ENCODE measurements at places on chromosomes 7 and 10.

DNA sequence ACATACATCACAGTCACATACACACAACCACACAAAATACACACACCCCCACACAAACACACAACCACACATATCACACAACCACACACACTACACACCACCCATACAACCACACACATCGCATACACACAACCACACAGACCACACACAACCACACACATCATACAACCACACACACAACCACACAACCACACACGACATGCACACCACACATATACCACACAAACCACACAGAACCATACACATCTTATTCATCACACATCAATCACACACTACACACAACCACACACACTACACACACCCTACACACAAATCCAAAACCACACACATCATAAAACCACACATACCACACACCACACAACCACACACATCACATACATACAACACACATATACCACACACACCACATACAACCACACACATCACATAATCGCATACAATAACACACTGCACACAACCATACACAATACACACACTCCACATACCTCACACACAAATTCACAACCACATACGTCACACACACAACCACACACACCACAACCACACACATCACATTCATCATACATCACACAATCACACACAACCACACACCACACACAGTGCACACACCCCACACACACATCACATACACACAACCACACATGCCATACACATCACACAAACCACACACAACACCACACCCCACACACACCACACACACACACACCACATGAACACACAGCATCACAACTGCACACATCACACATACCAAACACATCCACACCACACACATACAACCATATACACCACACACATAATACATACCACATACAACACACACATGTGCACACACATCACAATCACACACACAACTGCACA, 30.4 kb downstream of the GPRIN2 start:
- DNase-seq, result no peak

DNA sequence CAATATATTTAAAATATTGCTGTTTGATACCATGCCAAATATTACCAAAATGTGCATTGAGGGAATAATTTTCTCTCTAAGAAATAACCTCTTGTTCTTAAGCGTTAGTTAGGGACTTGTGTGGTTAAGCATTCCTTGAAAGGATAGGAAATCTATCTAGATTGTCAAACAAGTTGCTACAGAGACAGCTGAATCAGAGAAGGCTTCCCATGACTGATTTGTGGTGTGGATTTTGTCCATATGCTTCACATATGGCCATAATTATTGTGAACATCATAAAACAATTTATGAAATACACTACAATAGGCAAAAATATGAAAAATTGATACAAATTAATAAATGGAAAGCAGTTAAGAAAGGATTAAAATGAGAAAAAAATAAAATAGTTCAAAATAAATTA, 96.3 kb downstream of the GNAT3 start:
- no peak for DNase-seq

DNA sequence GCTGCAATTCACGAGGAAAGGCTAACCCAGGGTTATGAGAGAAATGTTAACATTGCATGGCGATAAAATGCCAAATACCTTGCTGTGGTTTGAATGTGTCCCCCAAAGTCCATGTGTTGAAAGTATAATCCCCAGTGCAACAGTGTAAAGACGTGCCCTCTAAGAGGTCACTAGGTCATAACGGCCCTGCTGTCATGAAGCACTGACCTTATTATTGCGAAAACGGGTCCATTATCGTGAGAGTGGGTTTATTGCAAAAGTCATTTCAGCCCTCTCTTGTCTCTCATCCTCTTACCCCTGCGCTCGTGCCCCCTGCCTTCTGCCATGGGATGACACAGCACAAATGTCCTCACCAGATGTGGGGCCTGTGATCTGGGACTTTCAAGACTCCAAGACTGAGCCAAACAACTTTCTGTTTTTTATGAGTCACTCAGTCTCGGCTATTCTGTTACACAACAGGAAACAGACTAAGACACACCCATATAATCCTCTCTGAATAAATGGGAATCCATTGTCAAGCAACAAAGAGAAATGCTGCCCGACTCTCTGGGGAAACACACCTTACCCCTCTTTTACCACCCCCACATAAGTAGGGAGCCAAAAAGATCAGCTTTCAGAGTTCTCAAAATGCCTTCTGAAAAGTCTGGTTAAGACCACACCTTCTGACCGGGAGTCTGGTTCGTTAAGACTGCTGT, 73.1 kb upstream of the UCN3 start:
- DNase-seq, result peak; percentile 81

GRCh38 chr7:158487631-158488151, 99.9 kb downstream of the PTPRN2 start:
- no peak for DNase-seq

GRCh38 chr7:425794-426188, 93.9 kb downstream of the PDGFA start:
- no peak for DNase-seq

- no peak for DNase-seq
Measured at GRCh38 chr10:72754275-72755032, 62.5 kb downstream of the MCU start.

DNA sequence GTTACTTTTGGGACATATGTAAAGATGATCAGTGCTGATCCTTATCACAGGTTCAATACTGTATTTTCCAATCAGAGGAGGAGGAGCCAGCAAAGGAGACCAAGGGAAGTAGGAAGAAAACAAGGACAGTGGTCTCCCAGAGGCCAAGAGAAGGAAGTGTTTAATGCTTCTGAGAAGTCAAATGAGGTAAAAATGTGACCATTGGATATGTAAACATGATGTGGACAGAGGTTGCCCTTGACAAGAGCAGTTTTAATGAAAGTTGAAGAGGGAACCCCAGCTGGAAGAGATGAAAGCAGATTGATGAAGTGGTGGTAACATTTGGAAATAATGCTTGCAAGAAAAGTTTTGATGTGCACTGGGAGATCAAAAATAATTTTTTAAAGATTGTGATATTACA, 18.8 kb downstream of the CROT start:
- DNase-seq, result no peak

- DNase-seq, result no peak
Measured at GRCh38 chr10:103556383-103557007, 63.0 kb downstream of the NEURL1 start.

GRCh38 chr10:118701529-118702323, 53.0 kb downstream of the CACUL1 start:
- DNase-seq, result no peak

- no peak for DNase-seq
Measured at GRCh38 chr10:35442028-35442427, 105.7 kb downstream of the CCNY start.

- no peak for DNase-seq
Measured at GRCh38 chr7:1029637-1030443, 14.5 kb upstream of the GPR146 start.

- DNase-seq, result no peak
Measured at GRCh38 chr7:77316219-77316978, 99.8 kb downstream of the GSAP start.

- no peak for DNase-seq
Measured at GRCh38 chr10:43000651-43001426, 76.0 kb upstream of the RET start.

- peak; percentile 95 for DNase-seq
Measured at GRCh38 chr7:99380823-99381663, 6.5 kb downstream of the ARPC1B start.

DNA sequence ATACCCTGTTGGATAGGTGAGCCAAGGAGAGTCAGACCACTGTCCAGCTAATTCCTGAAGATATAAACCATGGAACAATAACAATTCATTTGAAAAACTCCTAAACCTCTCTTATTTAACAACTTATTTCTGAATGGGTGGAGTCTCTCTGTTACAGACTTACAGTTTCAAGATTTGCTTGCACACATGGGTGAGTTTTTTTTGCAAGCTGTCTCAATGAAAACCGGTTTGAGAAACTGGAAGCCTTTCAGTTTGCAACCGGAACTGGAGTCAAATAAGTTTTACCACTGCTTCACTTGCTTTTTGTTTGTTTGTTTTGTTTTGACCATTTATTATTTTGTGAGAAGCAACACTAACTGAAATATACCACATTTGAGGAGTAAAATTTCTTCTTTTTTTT, 243.8 kb downstream of the MTERF1 start:
- no peak for DNase-seq

DNA sequence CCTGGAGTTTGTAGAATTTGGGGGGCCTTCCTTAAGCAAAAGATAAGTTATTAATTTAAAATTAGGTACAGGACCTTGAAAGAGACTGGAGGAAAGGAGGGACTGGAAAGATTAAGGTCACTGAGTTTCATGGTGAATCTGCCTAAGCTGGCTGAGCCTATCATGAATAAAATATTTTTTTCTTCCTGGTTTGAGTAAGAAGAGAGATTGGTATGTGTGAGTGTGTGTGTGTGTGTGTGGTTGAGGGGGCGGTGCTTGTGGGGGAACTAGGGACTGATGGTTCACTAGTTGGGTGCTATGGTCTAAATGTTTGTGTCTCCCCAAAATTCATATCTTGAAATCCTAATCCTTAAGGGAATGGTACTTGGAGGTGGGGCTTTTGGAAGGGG, 142.5 kb upstream of the PRKCQ start:
- DNase-seq, result no peak

GRCh38 chr7:103073989-103074518, 542 bp downstream of the FBXL13 start:
- no peak for DNase-seq

DNA sequence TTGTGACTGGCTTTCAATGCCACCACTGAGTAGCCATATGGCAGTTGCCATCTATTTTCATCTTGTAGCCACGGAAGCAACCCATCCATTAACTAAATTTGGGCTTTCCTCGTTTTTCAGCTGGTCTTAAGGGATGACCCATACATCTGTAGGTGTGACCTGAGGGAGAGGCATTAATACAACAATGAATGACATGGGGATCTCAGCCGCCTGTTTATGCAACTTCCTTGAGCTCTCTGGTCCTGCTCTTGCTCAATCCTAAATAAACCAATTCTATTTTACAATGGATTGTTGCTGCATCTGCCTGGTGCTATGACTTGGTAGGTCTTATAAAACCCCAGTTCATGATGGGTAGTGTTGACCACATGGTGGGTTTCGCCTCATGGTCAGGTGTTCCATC, 21.9 kb upstream of the ADAM22 start:
- no peak for DNase-seq

DNA sequence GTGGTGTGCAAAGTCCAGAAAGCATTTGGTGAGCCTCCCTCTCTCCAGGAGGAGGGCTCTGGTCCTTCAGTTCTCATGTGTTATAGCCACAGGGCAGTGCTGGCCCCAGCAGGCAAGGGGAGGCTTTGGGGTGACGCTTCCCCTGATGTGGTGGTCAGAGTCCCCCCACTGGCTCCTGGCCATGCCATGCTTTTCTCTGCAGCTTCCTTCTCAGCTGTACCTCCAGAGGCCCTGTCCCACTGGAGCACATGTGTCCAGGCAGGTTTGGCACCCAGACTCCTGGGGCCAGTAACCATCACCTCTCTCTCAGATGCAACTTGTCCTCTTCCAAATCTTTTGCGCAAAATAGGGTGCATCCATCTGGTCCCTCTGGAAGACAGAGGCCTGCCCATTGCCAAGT, 233.0 kb upstream of the ZNF32 start:
- no peak for DNase-seq

DNA sequence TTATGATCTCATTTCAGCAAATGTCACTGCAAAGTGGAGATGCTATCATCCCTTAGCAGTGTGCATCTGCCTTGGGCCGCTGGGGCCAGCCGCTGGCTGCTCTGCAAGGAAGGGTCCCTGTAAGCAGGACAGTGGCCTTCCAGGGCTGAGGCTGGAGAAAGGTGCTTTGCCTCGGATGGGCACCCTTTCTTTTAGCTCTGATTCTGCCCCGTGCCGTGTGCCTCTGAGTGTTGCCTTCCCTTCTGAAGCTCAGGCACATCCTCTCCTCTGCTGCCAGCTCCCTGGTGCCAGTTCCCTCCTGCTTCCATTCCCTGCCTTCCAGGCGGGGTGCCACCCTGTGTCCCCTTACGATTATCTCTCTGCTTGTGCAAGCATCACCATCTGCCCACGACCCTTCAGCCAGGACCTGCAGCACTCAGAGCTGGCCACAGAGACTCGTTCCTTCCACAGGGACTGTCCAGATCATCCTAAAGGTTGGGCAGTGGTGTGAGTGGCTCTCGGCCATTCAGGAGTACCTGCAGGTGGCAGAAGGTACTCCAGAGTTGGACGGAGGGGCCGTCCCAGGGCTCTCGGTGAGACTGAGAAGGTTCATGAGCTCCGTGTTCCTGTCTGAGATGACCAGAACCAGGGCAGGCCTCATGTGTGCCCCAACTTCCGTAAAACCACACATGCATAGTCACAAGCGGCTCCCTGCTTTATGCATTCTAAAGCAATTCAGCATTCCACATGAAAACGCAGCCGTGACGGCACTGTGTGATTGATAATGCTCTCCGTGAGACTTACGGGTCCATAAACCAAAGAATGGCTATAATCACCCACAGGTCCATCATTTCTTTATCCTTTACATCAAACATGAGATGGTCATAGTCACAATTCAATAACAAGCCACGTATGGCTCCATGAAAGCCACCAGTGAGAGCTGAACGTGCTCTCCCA, 371.4 kb downstream of the DNAJB6 start:
- no peak for DNase-seq

- DNase-seq, result no peak
Measured at GRCh38 chr7:79820387-79820786, 314.2 kb upstream of the GNAI1 start.

DNA sequence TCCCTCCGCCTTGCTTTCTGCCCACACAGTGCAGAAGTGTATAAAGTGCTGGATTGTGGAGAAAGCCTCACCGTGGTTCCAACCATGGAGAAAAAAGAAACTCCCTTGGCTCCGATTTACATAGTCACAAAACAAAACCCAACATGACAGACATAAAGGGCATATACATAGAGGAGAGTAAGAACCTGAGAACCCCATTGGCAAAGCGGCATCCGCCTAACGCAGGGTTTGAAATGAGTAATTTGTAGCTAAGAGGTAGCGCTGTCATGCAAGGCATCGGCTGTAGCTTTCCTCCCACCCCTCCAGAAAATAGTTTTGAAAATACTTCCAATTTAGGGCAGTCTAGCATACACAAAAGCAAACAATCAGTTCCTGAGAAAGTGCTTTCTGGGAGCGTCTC, 126.0 kb upstream of the NRBF2 start:
- DNase-seq, result no peak

- DNase-seq, result no peak
Measured at GRCh38 chr10:17101257-17101909, 28.2 kb downstream of the CUBN start.

DNA sequence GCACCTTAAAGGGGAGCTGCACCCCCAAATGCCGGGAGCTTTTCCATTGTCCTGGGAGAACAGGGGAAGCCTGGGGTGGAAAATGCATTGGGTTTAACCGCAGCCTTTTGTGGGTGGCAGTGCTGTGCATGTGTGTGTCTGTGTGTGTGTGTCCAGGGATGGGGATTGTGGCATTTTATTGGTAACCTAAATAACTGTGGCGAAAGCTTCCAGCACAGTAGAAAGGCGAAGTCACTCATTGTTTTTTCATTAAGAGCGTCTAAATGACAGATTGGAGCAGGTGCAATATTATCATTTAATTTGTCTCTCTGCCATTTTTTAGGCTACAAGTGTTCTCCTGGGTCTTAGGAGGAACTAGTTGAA, 55.1 kb downstream of the INSIG1 start:
- no peak for DNase-seq

- no peak for DNase-seq
Measured at GRCh38 chr7:127382301-127383085, 10.0 kb downstream of the ZNF800 start.

- DNase-seq, result no peak
Measured at GRCh38 chr7:57417736-57418135, 32.2 kb upstream of the ZNF716 start.
